Stimulated activated CD8-positive, alpha-beta memory T cell treated with anti-CD3 and anti-CD28 coated beads, Interleukin-7, amount 100 ng/mL, for 1 hour (primary cell): ENCODE measurements at places on chromosomes 1 and 21.
A peak's percentile ranks its signal among the peaks of the same experiment; 100 is the strongest.

GRCh38 chr1:112548547-112548946 lies 39.8 kb downstream of the WNT2B start:
- DNase-seq = no peak

GRCh38 chr1:5514527-5515183 lies 477.6 kb downstream of the NPHP4 start:
- DNase-seq = peak; percentile 41

DNA sequence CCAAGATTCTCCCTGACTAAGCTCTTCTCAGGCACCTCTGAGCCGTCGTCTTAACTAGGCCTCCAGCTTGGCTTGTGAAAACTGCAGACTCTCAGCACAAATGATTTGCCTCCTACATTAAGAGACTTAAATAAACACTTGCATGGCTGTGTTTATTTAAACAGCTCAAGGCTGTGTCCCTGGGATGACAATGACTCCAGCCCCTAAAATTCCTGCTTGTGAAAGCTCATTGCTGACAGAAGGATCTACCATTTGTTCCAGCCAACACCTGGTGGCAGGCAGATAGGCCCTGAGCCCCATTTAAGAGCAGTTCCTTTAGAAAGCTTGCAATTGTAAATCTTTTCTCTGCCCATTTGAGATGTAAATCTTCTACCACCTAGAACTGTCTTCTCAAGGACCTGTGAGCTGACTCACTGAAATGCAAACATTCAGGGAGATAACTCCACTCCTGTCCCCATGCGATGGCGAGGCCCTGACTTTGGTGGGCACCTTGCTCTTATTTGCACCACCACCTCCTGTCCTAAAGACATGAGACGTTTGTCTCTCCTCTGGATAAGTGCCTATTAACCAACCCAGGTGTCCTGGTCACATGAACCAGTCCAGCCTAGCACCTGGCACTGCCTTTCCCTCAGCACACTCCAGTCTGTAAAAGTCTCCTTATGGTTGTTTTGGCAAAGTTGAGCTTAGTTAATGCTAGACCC lies 15.1 kb upstream of the PCP4 start:
- DNase-seq = no peak

DNA sequence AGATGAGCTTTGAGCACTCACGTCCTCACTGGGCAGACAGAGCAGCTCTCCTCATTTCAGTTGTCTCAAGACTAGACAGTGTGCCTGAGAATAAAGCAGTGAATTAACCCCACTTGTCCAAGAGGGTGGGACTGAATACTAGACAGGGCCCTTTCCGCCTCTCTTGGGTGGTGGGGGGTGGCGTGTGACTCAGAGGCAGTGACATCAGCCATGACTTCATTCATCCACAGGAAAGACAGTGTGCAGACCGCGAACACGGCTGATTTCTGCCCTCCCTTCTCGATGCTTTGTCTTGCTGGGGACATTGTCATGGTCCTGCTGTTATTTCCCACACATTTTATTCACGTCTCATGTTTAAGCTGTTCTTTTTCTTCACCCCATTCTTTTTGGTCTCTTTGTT lies 64.9 kb downstream of the FGGY start:
- no peak for DNase-seq

GRCh38 chr1:169288011-169288414 lies 79.6 kb downstream of the NME7 start:
- no peak for DNase-seq

DNA sequence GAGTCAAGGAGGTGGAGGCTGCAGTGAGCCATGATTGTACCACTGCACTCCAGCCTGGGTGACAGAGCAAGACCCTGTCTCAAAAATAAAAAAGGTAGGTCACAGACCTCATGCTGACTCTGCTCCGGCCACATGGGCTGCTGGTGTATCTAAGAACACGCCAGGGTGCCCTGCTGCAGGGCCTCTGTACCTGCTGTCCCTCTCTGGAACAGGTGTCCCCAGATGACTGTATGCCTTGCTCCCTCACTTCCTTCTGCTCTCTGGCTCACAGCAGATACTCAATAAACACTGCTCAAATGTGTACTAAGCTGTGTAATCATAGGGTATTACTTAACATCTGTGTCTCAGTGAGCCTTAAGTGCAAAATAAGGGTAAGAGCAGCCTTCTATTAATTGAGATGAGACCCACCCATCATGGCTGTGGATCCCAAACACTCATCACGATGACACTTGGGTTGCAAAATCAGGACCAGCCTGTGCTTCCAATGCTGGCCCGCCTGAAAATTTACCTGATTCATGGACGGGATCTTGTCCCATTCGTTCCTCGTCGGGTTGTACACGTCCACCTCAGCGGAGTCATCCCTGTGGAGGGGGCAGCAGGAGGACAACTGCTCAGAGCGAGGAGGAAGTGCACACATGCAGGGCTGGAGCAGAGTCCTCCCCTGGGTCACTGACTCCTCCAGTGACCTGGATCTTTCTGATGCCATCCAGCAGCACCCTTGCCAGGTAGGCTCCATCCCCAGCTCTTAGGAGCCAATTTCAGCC lies 7.5 kb downstream of the KLHL21 start:
- DNase-seq = no peak

GRCh38 chr1:15449567-15449966 lies 7.0 kb upstream of the CELA2A start:
- no peak for DNase-seq

- no peak for DNase-seq
These were observed 83.8 kb upstream of the HOOK1 start for GRCh38 chr1:59730759-59731478.
